Activated CD4-positive, alpha-beta memory T cell treated with anti-CD3 and anti-CD28 coated beads for 36 hours (primary cell): ENCODE measurements at places on chromosomes 3 and 15. TPM values are rescaled to one million over a fixed set of nuclear protein-coding genes. Genes with fewer than 3 reads are reported as not detected.

OGG1 gene
- total RNA-seq, result 35.7 TPM

LMLN gene
- 3.6 TPM for total RNA-seq

SEMA3G gene
- 0.10 TPM for total RNA-seq

MOBP gene
- not detected for total RNA-seq

PRSS50 gene
- total RNA-seq, result not detected

TNNC1 gene
- total RNA-seq, result 4.7 TPM

NMNAT3 gene
- total RNA-seq, result 2.3 TPM

SLC12A1 gene
- total RNA-seq, result not detected

HHLA2 gene
- total RNA-seq, result 1.6 TPM

SERPINI2 gene
- not detected for total RNA-seq

ZIC1 gene
- total RNA-seq, result not detected

IMPG2 gene
- 0.12 TPM for total RNA-seq

VEPH1 gene
- total RNA-seq, result not detected
